ENCODE measurements at places on chromosomes 1 and 21. TPM values are rescaled to one million over a fixed set of nuclear protein-coding genes. Genes with fewer than 3 reads are reported as not detected.

DNA sequence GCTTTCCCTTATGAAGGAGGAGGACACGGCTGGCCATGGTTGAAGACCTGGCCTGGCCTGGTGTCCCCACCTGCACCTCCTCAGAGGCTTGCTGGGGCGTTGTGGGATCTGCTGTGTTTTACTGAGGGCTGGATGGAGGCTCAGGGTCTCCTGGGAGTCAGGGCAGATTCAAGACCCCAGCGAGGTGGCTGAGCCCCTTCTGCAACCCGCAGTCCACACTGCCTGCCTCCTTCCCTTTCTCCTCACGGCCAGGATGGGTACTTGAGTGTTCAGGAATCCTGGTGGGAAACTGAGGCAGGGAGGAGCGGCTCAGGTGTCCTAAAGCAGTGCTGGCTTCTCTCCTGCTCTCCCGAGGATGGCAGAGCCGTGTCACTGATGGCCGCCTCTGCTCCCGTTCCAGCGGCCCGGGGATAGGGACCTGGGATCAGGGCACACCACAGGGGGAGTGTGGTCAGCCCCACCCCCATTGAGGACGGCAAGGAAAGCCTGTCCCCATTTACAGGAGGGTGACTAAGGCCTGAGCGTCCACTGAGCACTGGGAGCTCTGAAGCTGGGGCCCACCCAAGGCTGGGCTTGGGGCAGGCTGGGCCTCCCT lies 47.5 kb downstream of the TRPM2 start:
- H3K4me3 ChIP-seq = no peak overlapping the region
- H3K36me3 ChIP-seq = no peaks in the 10 kb centered on the region
- no peak overlapping the region for H3K27ac ChIP-seq
- H3K27me3 ChIP-seq = no peaks in the 10 kb centered on the region
- no peaks in the 10 kb centered on the region for H3K4me1 ChIP-seq

DNA sequence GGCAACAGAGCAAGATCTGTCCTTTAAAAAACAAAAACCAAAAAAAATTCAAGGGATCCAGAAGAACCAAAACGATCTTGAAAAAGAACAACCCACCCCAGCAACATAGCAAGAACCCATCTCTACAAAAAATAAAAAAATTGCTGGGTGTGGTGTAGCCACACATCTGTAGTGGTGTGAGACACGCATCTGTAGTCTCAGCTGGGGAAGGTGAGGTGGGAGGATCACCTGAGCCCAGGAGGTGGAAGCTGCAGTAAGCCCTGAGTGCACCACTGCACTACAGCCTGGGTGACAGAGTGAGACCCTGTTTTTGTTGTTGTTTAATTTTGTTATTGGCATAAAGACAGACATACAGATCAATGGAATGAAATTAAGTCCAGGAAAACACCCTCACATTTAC lies 22.3 kb downstream of the TRIM33 start:
- peaks cover 4% of the 10 kb centered on the region for H3K4me1 ChIP-seq
- no peak overlapping the region for H3K4me3 ChIP-seq
- DNase-seq = no peak
- no peaks in the 10 kb centered on the region for H3K27me3 ChIP-seq
- no peak overlapping the region for H3K27ac ChIP-seq

LCE6A gene
- not detected for total RNA-seq

- no peak overlapping the region for H3K27ac ChIP-seq
- no peaks in the 10 kb centered on the region for H3K36me3 ChIP-seq
- H3K4me3 ChIP-seq = no peak overlapping the region
- no peaks in the 10 kb centered on the region for H3K27me3 ChIP-seq
- H3K4me1 ChIP-seq = no peaks in the 10 kb centered on the region
Measured at GRCh38 chr1:27622828-27623227, 12.2 kb downstream of the FGR start.
